ENCODE measurements at places on chromosomes 16 and 17.
A peak's percentile ranks its signal among the peaks of the same experiment; 100 is the strongest.

DNA sequence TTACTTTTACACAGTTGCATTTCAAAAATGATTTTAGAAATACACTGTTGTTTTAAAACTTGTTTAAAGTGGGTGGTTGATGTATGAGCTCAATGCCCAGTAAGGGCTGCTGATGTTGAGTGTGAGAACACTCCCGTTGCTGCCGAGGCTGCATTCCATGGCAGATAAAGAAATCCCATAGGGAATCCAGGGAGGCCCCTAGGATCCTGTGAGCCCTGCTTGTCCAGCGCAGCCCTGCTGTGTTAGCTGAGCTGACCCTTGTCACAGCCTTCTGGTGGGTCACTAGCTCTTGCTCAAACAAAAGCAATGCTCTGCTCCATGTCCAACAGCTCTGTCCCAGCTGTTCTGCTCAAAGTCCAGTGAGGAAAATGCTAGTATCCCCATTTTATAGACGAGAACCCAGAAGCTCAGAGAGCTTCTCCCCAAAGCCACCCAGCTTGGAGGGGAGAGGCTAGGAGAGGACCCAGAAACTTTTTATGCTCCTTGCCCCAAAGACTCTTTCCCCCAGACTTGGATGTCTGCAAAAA lies 18.6 kb upstream of the COL1A1 start:
- DNase-seq = peak; percentile 90
- H3K4me1 ChIP-seq = peaks cover 24% of the 10 kb centered on the region
- H3K27ac ChIP-seq = peak overlapping the region; percentile 48
- no peaks in the 10 kb centered on the region for H3K27me3 ChIP-seq

GRCh38 chr17:70813355-70813930 lies 644.1 kb downstream of the KCNJ2 start:
- no peak overlapping the region for H3K27ac ChIP-seq
- H3K4me3 ChIP-seq = no peak overlapping the region
- DNase-seq = no peak

GRCh38 chr16:50204453-50205108 lies 51.5 kb downstream of the TENT4B start:
- peaks cover 17% of the 10 kb centered on the region for H3K4me1 ChIP-seq
- no peak for DNase-seq
- H3K27ac ChIP-seq = no peak overlapping the region
- H3K27me3 ChIP-seq = no peaks in the 10 kb centered on the region
- H3K36me3 ChIP-seq = no peaks in the 10 kb centered on the region

GRCh38 chr16:87570938-87571867 lies 31.1 kb upstream of the JPH3 start:
- no peak overlapping the region for H3K27ac ChIP-seq
- no peaks in the 10 kb centered on the region for H3K27me3 ChIP-seq
- H3K36me3 ChIP-seq = no peaks in the 10 kb centered on the region
- peak; percentile 73 for DNase-seq
- no peak overlapping the region for H3K4me3 ChIP-seq
- H3K4me1 ChIP-seq = peaks cover 13% of the 10 kb centered on the region

DNA sequence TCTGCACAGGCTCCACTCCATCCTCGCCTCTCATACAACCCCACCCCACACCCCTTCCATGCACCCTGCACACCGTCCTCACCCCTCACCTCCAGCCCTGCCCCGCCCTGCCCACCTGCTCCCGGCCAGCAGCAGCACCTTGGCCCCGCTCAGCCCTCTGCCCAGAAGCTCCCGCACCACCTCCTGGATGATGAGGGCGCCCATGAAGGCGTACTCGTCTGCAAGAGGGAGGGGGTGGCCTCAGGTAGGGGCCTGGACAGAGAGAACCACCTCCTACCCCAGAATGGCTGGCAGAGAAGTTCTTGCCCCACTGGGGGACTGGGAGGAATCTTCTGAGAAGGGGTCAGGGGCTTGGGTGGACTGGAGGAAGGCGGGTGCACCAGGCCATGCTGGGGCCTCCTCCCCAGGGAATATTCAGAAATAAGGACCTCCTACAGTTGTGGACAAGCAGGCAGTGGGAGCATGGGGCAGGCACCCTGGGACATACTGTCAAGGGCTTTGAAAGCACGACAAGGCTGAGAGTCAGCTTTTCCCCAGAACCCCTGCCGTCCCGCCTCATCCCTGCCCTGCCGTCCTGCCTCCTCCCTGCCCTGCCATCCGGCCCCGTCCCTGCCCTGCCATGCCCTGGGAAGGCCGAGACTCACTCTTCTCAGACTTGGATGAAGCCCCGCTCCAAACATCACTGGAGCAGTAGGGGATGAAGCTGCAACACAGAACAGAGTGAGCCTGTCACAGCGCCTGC lies 3.1 kb downstream of the NOTUM start:
- H3K27me3 ChIP-seq = peaks cover 71% of the 10 kb centered on the region
- H3K4me3 ChIP-seq = no peak overlapping the region
- no peaks in the 10 kb centered on the region for H3K36me3 ChIP-seq
- DNase-seq = no peak

- H3K27me3 ChIP-seq = no peaks in the 10 kb centered on the region
- no peak overlapping the region for H3K4me3 ChIP-seq
- peaks cover 32% of the 10 kb centered on the region for H3K4me1 ChIP-seq
Measured at GRCh38 chr16:57273826-57274225, 10.6 kb downstream of the PLLP start.

- H3K4me1 ChIP-seq = no peaks in the 10 kb centered on the region
- no peak for DNase-seq
- no peaks in the 10 kb centered on the region for H3K36me3 ChIP-seq
- H3K27ac ChIP-seq = no peak overlapping the region
- H3K27me3 ChIP-seq = peaks cover 20% of the 10 kb centered on the region
Measured at GRCh38 chr16:66942981-66943380, 7.7 kb downstream of the CES2 start.

GRCh38 chr17:53092072-53092471 lies 730.7 kb upstream of the KIF2B start:
- no peak for DNase-seq
- no peak overlapping the region for H3K27ac ChIP-seq
- no peaks in the 10 kb centered on the region for H3K36me3 ChIP-seq
- no peak overlapping the region for H3K4me3 ChIP-seq

DNA sequence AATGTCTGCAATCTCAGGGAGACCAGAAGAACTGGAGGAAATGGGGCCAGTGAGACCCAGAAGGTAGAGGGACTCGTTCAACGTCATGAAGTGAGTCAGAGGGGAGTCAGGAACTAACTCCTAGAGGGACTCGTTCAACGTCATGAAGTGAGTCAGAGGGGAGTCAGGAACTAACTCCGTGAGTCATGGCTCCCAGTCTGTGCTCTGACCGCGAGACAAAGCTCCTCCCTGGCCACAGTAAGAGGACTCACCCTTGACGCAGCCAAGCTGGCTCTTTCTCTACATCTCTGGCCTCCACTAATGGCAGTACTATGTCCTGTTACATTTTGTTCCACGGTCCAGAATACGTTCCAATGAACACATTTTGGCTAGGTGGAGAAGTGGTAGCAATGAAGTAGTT lies 902.5 kb downstream of the KCNJ2 start:
- DNase-seq = no peak
- no peak overlapping the region for H3K4me3 ChIP-seq
- no peaks in the 10 kb centered on the region for H3K27me3 ChIP-seq
- H3K4me1 ChIP-seq = no peaks in the 10 kb centered on the region
- no peak overlapping the region for H3K27ac ChIP-seq
- H3K36me3 ChIP-seq = no peaks in the 10 kb centered on the region

Data from neural progenitor cell (in vitro differentiated cells).